ENCODE measurements at places on chromosomes 7 and 10.

DNA sequence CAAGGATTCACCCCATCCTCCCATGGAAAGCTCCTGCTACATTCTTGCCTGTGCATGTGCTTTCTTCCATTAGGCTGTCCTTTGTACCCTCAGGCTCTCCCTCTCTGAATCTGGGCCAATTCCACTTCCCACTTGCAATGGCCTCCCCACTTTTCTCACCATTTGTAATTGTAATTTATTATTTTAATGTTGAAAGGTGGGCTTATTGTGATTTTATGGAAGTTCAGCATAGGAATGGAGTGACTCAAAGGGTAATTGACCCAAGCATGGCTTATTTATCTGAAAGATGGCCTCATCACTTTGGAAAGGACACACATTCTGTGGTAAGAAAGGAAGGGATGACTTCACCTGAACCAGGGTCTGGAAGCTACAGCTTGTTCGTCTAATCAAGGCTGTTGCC, 46.9 kb upstream of the ORC5 start:
- DNase-seq: no peak

DNA sequence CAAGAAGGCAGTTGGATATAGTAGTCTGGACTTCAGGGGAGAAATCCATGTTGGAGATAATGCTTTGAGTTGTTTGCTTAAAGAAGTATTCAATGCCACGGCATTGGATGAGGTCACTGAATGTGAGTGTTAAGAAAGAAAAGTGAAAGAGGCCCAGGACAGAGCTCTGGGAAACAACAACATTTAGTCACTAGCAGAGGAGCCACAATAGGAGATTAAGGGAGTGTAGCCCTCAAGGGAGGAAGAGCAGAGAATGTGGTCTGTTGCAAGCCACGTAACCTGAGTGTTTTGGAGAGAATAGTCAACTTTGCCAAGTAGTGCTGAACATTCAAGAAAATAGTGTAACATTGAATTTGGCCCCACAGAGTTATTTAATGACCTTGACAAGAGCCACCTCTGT, 114.7 kb downstream of the MYO3A start:
- DNase-seq: no peak

DNA sequence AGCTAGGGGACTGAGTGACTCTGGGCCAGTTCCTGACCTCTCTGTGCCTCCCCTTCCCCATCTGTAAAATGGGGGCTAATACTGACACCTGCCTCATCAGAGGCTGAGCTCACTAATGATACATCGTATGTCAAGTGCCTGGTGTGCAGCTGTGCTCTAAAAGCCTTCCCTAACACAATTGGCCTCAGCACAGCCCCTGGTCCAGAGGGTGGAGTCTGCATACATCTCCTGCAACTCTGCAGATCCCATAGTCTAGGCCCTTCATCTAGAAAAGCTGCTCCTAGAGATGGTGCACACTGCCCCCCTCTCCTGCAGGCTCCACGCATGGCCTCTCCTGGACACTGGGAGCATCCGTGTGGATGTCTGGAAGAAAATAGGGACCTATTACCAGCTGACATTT, 255.0 kb downstream of the RPS24 start:
- no peak for DNase-seq

DNA sequence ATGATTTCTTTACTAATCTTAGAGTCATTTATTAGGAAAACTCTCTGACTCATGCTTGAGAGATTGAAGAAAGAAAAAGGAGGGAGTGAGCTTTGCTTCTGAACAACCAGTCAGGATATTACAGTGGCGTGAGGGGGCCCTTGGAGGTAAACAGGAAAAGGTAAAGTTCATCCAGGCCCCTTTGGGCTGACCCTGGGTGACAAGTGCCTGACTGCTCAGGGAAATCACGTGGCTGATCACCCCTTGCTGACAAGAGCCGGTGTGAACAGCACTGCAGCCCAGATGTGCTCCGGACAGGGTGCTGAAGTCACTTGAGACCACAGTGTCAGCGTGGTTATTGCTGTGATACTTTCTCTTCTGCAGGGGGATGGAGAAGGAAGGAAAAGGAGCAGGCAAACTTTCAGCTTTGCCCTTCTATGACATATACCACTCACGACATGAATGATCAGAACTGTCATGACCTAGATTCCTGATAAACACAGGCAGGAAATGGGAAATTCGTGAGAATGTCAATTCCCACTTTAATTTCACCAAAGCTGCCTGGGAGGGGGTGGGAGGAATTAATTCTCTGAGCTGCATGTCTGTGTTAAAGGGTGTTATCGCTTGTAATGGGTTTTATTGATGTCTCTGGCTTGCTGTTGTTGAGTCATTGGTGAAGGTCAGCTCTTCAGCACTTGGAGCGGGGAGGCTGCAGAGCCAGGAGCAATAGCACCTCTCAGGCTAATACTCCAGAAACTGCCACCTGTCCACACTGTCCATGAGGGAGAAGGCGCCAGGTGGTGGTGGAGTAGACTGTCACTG, 139.8 kb upstream of the AOAH start:
- no peak for DNase-seq

DNA sequence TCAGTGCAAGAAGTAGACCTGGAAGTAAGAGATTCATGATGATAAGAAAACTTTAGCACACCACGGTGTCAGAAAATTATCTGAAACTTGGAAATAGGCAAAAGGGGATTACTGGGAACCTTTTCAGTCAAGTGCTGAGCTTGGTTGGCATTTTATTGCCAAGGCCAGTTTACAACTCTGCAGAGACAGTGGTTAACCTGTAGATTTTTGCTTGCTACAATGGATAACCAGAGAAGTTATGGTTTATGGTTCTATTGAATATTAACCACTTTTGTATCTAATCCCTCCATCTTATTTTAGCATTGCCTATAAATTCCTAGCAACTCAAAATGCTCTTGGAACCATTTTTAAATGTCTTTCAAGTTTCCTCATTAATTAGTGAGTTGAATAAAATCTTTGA, 13.3 kb upstream of the GRM8 start:
- no peak for DNase-seq

GRCh38 chr7:90841759-90842429, 245.8 kb downstream of the CDK14 start:
- DNase-seq: no peak

- DNase-seq: no peak
These were observed 120.5 kb downstream of the CCNY start for GRCh38 chr10:35456784-35457183.

GRCh38 chr7:82056282-82056681, 286.4 kb upstream of the HGF start:
- no peak for DNase-seq

DNA sequence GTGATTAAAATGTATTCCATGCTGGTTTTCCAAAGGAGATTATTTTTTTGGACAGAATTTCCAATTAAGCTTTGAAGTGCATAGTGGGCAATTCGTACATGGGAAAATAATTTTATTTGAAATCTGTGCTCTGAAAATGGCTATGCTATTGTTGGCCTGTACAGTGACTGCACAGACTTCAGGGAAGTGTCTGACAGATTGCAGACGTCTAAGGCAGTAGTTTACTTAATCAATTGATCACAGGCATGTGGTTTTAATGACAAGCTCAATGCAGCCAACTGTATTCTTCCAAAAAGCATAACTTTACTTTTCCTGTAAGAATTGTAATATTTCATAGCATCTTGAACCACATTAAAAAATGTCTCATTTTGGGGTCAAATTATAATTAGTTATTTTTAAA, 102.0 kb downstream of the SEMA3C start:
- DNase-seq: no peak

DNA sequence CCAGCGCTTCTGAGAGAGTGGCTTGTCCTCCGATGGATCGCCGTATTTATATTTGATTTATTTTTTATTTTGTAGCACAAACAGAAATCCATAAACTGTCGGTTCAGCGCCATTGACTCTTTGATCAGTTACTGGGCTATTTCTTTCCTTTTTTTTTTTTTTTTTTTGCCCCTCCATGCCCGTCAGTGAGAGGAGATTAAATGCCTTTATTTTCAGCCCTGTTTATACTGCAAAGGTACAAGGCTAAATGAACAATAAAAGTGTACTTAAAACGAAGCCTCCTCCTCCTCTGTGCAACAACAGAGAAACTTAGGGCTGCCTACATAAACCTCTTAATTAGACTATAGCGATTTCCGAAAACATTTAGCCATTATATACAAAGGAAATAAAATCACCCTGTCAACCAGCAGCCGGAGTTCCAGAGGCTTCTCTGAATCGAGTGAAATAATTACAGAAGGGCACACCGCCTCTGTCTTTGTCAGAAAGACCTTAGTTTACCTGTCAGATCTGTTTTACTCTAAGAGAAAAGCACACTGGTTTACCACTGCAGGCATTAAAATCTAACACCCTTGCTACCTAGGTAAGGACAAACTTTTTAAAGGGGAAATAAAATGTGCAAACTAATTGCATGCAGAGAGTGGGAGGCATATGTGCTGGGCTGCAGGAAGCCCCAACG, 3.5 kb downstream of the EBF3 start:
- no peak for DNase-seq

DNA sequence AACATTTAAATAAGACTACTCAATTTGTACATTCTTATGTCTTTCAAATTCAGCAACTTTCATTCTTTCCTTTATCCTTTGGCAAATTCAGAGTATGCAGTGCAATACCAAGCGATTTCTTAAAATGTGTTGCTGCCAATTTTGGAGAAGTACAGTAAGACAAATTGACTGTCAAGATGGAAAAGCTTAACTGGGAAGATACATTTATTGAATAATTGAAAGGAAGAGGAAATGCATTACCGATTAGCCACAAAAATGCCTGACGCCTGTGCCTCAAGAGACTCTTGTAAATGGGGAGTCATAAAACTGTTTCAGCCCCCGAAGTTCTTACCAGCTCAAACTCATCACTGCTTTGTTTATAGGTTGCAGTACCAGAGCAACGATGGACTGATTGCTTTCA, 373.3 kb upstream of the GALNT17 start:
- DNase-seq: no peak

DNA sequence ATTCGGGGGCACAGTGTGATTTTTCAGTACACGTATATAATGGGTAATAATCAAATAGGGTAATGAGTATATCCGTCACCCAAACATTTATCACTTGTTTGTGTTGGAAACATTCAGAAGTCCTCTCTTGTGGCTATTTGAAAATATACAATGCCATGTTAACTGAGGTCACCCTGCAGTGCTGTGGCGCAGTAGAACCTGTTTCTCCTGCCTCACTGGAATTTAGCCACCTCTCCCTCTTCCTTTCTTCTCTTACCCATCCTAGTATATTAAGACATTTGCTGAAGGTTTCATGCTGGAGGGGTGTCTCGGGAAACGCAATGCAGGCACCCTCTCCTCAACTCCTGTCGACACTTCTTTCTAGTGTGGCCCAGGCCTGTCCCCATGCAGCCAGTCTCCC, 425.3 kb upstream of the MKI67 start:
- DNase-seq: no peak

GRCh38 chr7:99275496-99275895, 2.9 kb downstream of the MYH16 start:
- DNase-seq: no peak
